ENCODE measurements at places on chromosomes 11 and 22. TPM values are rescaled to one million over a fixed set of nuclear protein-coding genes. Genes with fewer than 3 reads are reported as not detected.

- DNase-seq: no peak
Measured at GRCh38 chr22:49136816-49137180, 690.9 kb downstream of the BRD1 start.

- DNase-seq: no peak
Measured at GRCh38 chr11:117502015-117502778, 174.5 kb downstream of the CEP164 start.

- DNase-seq: no peak
Measured at GRCh38 chr11:104688731-104689130, 209.5 kb downstream of the CASP12 start.

DNA sequence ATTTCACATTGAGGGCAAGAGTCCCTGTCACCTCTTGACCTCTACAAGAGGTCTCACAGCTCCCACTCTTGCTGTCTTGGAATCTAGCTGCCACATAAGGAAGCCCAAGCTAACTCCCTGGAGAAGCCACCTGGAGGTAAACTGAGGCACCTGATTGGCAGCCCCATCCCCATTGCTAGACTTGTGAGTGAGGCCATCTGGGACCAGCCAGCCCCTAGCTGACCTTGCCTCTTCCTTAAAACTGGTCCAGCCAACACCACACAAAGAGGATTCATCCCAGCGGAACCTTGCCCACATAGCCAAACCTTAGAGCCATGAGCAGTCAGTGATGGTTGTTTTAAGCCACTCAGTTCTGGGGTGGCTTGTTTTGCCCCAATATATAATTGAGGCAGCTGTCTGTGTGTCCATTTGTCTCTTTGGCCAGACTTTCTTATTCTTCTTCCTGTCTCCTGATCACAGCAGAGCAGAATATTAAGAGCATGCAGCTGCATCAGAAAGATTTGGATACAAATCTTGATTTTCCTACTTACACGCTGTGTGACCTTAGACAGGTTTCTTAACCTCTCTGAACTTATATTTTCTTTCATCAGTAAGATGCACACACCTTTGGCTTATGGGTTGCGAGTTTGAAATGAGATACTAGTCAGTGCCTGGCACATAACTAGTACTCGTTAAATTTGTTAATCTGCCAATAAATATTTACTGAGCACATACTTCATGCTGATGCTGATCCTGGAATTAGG, 74.3 kb upstream of the TP53I11 start:
- no peak for DNase-seq

The TMA7B gene
- total RNA-seq: not detected

All from left ventricle myocardium superior (tissue), 1 donor.